ENCODE measurements at places on chromosomes 4 and X.

DNA sequence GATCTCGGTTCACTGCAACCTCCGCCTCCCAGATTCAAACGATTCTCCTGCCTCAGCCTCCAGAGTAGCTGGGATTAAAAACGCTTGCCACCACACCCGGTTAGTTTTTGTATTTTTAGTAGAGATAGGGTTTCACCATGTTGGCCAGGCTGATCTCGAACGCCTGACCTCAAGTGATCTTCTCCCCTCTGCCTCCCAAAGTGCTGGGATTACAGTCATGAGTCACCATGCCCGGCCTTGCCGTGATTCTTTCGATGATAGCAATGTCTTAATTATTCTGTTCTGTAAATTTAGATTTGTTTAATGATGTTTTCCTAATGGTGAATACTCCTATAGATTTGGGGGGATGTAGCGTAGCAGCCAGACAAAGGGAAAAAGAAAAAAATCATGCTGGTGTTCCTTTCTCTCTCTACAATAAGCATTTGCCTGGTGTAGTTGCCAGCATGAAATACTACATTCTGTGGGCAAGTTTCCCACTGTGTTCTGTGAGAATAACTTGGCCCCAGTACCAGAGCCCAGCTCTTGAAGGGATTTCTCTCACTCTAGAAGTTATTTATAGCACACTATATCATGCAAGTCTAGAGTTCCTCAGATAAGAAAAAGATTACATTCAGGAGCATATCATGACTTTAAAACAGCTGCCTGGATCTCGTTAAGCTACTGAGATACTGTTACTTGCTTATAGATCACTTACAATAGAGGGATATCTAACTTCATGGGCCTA is 15.4 kb downstream of the NIPAL1 start:
- DNase-seq = no peak

- no peak for DNase-seq
Observed at GRCh38 chr4:142202404-142203332, 566.3 kb downstream of the IL15 start.

GRCh38 chr4:76485450-76485849 is 50.4 kb downstream of the SHROOM3 start:
- DNase-seq = no peak

- DNase-seq = no peak
Observed at GRCh38 chrX:150363561-150364346, 637 bp downstream of the MAMLD1 start.

GRCh38 chr4:2830632-2831610 is 12.7 kb upstream of the ADD1 start:
- DNase-seq = no peak

DNA sequence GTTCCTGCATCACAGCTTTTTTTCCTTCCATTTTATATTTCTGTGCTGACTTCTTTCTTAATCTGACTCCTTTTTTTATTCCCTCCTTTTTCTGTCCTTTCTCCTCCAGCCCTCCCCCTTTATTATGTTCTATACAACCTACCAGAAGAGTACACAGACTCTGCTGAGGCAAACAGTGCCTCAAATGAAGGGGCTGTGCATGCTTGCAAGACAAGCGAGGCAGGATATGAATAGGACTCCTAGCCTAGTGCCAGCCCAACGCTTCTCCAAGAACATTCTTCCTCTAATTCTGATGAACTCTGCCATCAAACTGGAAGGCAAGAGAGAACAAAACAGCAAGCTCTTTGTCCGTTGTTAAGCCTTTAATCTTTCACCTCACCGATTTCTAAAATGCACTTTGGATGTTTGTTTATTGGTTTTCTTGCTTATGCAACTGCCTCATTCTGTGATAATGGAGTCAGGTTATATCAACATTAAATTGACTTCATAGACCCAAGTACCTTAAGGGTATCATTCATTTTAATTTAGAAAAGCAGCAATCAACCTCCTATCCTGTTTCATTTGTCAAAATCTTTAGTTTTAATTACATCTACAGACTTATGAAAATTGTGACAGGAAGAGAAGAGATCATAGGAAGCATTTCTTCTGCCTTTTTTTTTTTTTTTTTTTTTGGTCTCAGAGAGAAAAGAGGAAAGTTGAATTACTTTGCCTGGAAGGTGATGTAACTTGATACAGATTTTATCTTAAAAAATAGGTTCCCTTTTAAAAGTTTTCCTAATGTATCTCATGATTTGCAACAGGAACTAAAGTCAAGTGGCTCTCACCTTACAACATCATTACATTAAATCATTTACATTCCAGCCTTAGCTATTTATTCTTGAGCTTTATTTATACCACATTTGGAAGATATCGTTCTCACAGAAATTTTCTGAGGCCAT is 284.7 kb upstream of the FTHL17 start:
- DNase-seq = no peak

DNA sequence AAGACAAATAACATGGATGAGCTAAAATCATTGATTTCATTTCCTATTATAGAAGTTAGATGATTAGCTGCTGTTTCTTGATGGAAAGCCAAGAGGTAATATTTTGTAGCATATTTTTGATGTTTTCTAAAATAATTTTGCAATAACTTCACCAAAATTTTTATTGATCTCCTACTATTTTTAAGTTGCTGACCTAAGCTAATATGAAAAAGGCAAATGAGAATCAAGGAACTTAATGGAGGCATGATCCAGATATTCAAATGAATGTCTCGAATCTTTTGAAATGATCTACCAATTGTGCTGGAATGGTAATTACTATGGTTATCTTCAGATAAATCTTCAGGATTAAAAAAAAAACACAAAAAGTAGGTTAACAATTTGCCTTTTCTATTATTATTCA is 1591.4 kb upstream of the PCDH7 start:
- no peak for DNase-seq

- DNase-seq = no peak
Observed at GRCh38 chrX:37083880-37084279, 75.7 kb downstream of the FAM47C start.

GRCh38 chr4:10582059-10582686 is 102.4 kb downstream of the CLNK start:
- DNase-seq = no peak

DNA sequence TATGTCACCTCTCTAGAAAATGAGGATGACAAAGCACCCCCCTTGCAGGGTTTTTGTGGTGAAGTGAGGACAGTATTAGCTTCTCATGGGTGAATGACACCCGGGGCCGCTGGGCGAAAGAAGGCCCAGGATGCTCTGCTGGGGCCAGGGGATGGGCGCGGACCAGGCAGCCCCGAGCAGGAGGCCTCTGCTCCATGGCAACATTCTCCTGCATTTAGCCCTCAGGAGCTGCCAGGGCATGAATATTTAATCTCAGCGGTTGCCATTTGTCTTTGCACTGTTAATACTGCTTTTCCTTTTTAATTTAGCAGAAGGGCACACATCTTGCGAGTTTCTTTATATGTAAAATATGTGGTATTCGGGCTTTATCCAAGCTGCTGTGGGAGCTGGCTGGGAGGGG is 30.3 kb upstream of the PSAPL1 start:
- no peak for DNase-seq

DNA sequence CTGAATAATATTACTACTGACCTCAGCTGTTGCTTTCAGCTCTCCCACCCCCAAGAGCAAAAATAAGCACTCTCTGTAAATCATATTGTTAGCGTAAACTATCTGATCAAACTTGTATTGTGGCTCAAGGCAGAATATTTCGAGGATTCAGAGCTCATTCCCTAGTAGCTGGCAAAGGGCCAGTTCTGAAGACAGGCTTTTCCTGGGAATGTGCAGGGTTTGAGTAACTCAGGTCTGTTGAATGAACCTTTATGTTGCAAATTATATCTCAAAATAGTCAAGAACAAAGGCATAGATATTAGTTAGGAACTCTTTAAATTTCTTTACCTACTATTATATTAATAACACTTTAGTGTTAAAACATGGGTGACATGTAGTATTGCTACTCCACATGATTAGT is 454.9 kb downstream of the CCSER1 start:
- no peak for DNase-seq

DNA sequence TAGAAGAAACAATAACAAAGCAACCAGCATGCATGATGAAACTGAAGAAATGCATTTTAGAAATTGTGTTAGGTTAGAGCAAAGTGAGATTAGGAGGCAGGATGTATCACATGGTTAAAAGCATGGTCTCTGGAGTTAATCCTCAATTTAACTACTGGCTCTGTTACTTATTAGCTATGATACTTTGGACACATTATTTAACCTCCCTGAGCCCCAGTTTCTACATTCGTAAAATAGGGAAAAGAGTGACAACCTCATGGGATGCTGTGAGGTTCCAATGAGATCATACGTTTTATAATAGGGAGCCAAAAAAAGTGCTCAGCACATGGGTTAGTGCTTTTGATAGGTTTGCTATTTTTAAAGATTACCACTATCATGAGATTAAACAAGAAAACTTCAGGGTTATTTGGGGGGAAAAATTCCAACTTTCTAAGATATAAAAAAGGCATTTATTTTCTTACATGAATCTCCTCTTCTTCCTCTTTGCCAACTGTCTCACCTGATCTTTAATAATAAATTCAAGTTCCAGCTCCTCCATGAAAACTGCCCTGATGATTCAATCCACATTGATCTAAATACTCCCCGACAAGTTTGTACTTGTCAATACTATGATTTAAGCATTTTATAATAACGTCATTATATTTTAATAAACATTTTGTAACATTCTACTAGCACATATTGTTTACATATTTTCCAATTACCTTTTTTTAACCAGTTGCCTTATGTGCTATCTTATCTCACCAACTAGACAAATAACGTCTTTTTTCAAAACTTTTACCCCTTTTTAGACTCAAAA is 4.6 kb downstream of the SEC31A start:
- DNase-seq = no peak

GRCh38 chr4:119597377-119597776 is 31.2 kb downstream of the PDE5A start:
- DNase-seq = no peak

DNA sequence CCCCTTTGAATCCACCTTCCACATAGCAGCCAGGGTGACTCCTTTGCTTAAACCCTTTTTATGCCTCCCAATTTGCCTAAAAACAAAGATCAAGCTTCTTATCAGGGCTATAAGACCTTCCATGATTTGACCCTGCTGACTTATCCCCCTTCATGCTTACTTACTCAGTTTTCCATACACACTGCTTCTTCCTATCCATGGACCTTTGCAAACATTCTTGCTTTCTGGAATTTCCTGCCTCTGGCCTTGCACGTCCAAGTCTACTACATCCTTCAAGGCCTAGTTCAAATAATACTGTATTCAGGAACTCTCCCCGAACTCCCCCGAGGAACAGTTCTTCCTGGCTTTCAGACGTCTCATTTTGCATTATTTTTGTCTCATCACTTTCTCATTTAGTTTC is 31.8 kb downstream of the RAP2C start:
- DNase-seq = no peak

GRCh38 chr4:154503598-154503997 is 12.0 kb upstream of the DCHS2 start:
- no peak for DNase-seq

GRCh38 chr4:108172753-108173598 is 4.2 kb upstream of the LEF1 start:
- peak; percentile 32 for DNase-seq

GRCh38 chrX:128781506-128781905 is 729.3 kb upstream of the ACTRT1 start:
- no peak for DNase-seq

DNA sequence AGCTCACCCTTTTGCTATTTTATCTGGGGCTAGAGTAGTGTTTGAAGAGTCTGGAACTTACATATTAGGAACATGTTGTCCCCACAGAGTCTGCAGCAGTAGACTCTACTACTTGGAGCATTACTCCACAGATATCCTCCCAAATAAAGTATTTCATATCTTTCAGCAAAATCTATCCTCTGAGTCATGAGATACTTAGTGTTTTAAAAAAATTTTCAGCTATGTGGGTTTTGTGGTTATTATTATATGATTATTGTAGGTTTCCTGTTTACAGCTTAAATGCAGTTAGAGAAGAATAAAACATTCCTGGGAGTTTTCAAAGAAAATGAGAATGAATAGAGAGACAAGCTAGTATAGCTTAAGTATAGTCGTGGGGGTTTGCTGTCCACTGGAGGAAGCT is 30.9 kb downstream of the PAGE2 start:
- DNase-seq = no peak

GRCh38 chr4:3458371-3458770 is 4.7 kb upstream of the DOK7 start:
- no peak for DNase-seq

GRCh38 chr4:168541266-168541953 is 44.6 kb downstream of the PALLD start:
- no peak for DNase-seq

- no peak for DNase-seq
Observed at GRCh38 chr4:88868510-88868909, 170.9 kb upstream of the NAP1L5 start.

Measured in CMK (cell line).